ENCODE measurements at places on chromosomes 16 and 17. TPM values are rescaled to one million over a fixed set of nuclear protein-coding genes. Genes with fewer than 3 reads are reported as not detected.

- no peak overlapping the region for H3K4me3 ChIP-seq
- H3K27me3 ChIP-seq: no peaks in the 10 kb centered on the region
- no peak for DNase-seq
- H3K27ac ChIP-seq: no peak overlapping the region
- no peaks in the 10 kb centered on the region for H3K36me3 ChIP-seq
Observed at GRCh38 chr17:33201283-33201682, 91.8 kb downstream of the ASIC2 start.

DNA sequence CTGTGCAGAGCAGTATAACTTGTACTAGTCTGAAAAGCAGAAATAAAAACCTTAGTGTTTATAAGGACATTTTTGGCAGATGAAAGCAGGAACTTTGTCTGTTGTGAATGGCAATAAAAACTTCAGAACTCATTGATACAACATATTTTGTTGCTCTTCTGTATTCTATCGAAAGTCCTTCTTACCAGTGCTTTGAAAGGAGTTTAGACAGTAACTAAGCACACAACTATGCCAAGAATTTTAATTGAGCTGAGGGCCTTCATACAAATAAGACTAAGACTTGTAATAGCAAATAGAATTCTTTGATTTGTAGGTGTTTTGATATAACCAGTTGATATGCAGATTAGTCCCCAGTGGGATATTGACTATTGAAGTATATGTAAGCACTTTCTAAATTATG is 308.4 kb downstream of the ZFHX3 start:
- no peaks in the 10 kb centered on the region for H3K36me3 ChIP-seq
- no peaks in the 10 kb centered on the region for H3K27me3 ChIP-seq
- no peak overlapping the region for H3K4me3 ChIP-seq
- no peak for DNase-seq

- no peak for DNase-seq
- no peak overlapping the region for H3K4me3 ChIP-seq
- H3K27ac ChIP-seq: no peak overlapping the region
- peaks cover 10% of the 10 kb centered on the region for H3K27me3 ChIP-seq
- H3K4me1 ChIP-seq: no peaks in the 10 kb centered on the region
Observed at GRCh38 chr16:364595-365491, 5.5 kb downstream of the MRPL28 start.

DNA sequence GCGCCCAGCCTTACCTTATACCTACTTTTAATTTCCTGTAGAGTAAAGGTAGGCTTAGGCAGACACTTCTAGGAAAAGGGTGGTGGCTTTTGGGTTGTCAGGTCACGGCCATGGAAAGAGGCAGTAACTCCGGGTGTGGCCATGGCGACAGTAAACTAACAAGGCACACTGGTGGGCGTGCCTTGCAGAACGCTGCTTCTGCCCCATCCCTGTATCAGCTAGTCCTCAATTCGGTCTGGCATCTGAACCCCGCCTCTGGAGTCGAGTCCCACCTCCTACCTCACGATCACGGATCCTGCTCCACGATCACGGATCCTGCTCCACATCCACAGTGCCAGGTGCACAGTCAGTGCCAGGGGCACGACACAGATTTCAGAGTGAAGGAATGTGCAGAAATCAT is 5.6 kb downstream of the ADCY9 start:
- no peak overlapping the region for H3K27ac ChIP-seq
- DNase-seq: no peak
- H3K36me3 ChIP-seq: no peaks in the 10 kb centered on the region
- no peaks in the 10 kb centered on the region for H3K27me3 ChIP-seq
- H3K4me3 ChIP-seq: no peak overlapping the region
- peaks cover 6% of the 10 kb centered on the region for H3K4me1 ChIP-seq

- H3K27me3 ChIP-seq: no peaks in the 10 kb centered on the region
- H3K4me3 ChIP-seq: no peak overlapping the region
- no peaks in the 10 kb centered on the region for H3K36me3 ChIP-seq
- H3K4me1 ChIP-seq: peaks cover 30% of the 10 kb centered on the region
- no peak overlapping the region for H3K27ac ChIP-seq
Observed at GRCh38 chr16:57188711-57189002, 2.5 kb downstream of the RSPRY1 start.

Gene MEIOC
- total RNA-seq: 0.29 TPM

Data from B cell (primary cell).